HAP-1 (cell line): ENCODE measurements at places on chromosomes 6 and 20.

- no peak for DNase-seq
These were observed 40.9 kb downstream of the KIZ start for GRCh38 chr20:21166801-21167200.

DNA sequence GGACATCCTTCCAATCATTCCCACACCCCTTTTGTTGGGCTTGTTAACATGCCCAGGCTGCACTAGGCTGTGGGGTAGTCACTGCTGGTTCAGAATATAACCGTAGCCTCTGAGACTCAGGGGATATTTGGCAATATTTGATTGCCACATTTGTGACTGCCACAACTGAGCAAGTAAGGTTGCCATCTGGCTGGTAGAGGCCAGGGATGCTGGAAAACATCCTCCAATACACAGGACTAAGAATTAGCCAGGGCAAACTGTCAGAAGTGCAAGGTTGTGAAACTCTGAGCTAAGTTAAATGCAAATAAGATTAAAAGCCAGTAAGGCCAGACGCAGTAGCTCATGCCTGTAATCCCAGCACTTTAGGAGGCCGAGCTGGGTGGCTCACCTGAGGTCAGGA is 112.0 kb downstream of the ZMYND8 start:
- DNase-seq: no peak

DNA sequence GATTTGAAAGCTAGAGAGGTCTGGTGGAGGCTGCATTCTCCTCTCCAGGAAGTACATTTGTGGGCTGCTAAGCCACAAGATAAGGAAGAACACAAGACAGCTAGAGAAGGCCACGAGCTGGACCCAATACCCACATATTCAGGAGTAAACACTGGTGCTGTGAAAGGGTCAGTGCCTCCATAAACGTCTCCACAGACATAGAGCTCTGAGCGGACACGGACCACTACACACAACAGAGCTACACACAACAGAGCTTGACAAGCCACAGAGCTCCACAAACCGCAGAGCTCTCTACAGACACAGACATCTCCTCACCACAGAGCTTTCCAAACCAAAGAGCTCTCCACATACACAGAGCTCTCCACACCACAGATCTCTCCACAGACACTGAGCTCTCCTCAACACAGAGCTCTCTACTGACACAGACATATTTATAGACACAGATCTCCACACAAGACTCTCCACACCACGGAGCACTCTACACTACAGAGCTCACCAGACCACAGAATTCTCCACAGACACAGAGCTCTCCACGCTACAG is 51.9 kb downstream of the ERMARD start:
- DNase-seq: no peak

DNA sequence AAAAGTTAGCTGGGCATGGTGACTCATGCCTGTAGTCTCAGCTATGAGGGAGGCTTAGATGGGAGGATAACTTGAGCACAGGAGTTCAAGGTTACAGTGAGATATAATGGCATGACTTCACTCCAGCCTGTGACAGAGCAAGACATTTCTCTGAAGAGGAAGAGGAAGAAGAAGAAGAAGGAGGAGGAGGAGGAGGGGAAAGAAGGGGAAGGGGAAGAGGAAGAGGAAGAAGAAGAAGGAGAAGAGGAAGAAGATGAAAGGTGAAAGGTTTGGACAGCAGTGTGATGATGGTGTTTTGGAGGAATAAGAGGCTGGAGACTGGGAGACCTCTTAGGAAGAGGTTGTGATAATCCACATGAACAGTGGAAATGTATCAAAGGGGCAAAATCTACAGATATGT is 410.7 kb upstream of the JAG1 start:
- no peak for DNase-seq

- DNase-seq: no peak
These were observed 12.1 kb upstream of the MRPS18A start for GRCh38 chr6:43699564-43700186.

DNA sequence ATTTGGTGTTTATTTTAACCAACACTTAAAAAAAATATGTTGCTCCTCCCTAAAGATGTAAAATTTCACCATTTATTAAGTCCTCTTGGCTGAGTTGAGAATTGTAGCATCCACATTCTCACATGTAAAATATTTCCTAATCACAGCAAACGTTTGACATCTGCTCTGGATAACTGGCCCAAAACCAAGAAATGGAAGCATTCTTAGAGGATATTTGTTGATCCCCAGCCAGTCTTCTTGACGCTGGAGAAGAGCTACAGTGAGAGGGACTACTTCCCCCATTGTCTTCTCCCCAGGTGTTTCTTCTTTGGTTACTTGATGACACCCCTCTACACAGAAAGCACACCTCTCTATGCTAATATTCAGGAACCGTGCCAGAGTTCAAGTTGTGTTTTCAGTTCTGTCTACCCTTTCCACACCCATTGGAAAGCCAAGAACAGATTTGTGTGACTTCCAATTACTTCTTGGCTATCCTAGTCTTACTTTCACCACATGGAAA is 454.5 kb upstream of the JAG1 start:
- DNase-seq: no peak

DNA sequence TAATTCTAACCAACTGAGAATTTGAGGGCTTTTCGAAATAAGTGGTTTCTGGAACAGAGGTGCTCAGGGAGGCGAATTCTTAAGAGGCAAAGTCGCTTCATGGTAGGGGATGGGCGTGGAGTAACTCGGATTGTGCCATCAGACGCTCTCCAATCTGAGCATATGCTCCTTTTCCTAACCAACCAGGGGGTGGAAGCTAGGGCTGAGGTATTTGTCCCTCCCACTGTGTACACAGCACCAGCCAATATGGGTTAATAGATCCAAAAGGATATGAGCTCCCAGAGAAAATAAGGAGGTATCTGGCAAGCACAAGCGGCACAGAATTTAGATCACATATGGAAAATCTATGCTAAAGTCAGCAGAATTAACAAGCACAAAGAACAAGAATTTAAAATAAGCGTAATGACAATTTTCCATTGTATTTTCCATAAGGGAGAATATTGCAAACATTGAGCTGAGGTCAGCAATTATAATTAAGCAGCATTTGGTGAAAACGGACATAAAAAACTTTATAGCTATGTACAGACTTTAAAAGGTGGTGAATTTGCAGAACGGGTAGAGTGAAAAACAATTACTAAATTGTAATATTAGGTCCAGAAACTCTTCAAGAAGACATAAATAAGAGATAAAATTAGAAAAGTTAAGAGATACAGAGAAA is 55.0 kb upstream of the PHACTR1 start:
- no peak for DNase-seq

DNA sequence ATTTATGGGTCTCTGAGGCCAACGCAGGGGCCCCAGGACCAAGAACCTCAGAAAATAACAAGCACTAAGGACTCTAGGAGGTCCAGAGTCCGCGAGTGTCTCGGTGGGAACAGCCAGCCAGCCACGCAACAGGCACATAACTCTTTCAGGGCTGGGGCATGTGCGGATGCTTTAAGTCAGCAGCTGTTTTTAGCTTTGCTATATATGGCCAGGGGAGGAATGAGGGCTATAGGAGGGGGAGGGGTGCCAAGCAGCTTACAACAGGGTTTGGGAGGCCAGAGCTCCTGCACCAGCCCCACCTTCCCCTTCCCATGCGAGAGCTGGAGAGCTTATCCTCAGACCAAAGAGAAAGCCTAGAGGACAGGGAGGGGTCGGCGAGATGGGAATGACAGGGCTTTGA is 6.2 kb downstream of the JPH2 start:
- no peak for DNase-seq

GRCh38 chr6:166027761-166028160 is 139.9 kb downstream of the TBXT start:
- DNase-seq: no peak

DNA sequence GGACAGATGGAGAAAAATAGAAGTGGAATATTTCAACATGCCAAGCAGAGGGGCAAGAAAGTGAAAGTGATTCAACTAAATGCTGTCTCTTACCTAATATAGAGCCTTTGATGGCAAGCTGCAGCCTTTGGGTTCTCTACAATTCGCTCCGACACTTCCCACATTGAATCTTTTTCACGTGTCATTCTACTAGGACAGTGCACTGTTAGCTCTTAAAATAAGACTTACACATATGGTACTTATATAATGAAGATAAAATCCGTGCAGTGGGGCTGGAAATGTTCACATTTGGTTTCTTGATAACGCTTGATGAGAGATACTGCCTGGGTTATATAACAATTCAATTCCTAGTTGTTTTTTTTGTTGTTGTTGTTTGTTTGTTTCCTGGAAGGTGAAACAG is 502.4 kb downstream of the LMBRD1 start:
- no peak for DNase-seq
